ENCODE measurements at places on chromosomes 16 and 17. TPM values are rescaled to one million over a fixed set of nuclear protein-coding genes. Genes with fewer than 3 reads are reported as not detected.

- H3K36me3 ChIP-seq = no peaks in the 10 kb centered on the region
- H3K4me3 ChIP-seq = no peak overlapping the region
- DNase-seq = no peak
- H3K27me3 ChIP-seq = no peaks in the 10 kb centered on the region
- H3K4me1 ChIP-seq = no peaks in the 10 kb centered on the region
These were observed 391.0 kb upstream of the EEF2KMT start for GRCh38 chr16:5488581-5488980.

Gene YPEL2
- total RNA-seq = 16.7 TPM

Gene ATP2A3
- 15.5 TPM for total RNA-seq

Gene VWA3A
- total RNA-seq = not detected

DNA sequence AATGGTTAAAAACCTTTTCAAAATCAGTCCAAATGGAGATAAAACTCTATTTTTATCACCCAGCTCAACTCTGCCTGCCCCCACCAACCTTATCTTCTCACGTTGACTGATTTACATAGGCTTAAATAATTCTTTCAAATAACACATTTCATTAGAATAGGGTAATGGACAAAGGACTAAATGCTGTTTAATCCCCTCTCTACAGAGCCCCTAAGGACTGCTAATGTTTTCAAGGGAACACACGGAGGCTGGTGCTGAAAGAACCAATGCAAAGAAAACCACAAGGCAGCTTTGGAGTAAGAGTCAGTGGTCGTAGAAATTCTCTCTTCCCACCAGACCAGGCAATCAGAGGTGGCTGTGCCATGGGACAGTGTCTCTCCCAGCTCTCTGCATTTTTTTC is 445.7 kb upstream of the MAF start:
- no peak for DNase-seq
- H3K4me1 ChIP-seq = peaks cover 6% of the 10 kb centered on the region
- H3K36me3 ChIP-seq = no peaks in the 10 kb centered on the region
- no peak overlapping the region for H3K4me3 ChIP-seq
- no peak overlapping the region for H3K27ac ChIP-seq
- no peaks in the 10 kb centered on the region for H3K27me3 ChIP-seq

- H3K36me3 ChIP-seq = no peaks in the 10 kb centered on the region
- peak; percentile 25 for DNase-seq
- H3K4me1 ChIP-seq = peaks cover 6% of the 10 kb centered on the region
- H3K27ac ChIP-seq = no peak overlapping the region
These were observed 103.0 kb downstream of the CYLD start for GRCh38 chr16:50844840-50845239.

DNA sequence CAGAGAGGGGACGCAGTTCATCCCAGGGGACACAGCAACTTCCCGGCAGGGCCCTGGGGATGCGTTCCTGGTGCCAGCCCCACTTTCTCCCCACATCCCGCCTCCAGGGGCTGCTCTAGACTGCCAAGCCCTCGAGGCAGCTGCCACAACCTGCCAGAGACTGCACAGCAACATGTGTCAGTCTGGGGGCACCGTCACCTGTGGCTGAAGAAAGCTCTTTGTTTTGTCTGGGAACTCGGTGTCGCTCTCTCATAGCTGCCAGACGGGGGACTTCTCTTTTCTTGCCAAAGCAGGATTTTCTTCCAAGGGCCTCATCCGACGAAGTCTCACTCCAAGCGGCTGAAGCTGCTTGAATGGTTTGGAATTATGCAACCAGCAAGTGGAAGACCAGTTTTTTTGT is 43.7 kb downstream of the COTL1 start:
- DNase-seq = no peak
- no peaks in the 10 kb centered on the region for H3K36me3 ChIP-seq
- no peaks in the 10 kb centered on the region for H3K27me3 ChIP-seq
- no peaks in the 10 kb centered on the region for H3K4me1 ChIP-seq
- H3K4me3 ChIP-seq = no peak overlapping the region
- H3K27ac ChIP-seq = no peak overlapping the region

Gene ATP2A1
- total RNA-seq = not detected

DNA sequence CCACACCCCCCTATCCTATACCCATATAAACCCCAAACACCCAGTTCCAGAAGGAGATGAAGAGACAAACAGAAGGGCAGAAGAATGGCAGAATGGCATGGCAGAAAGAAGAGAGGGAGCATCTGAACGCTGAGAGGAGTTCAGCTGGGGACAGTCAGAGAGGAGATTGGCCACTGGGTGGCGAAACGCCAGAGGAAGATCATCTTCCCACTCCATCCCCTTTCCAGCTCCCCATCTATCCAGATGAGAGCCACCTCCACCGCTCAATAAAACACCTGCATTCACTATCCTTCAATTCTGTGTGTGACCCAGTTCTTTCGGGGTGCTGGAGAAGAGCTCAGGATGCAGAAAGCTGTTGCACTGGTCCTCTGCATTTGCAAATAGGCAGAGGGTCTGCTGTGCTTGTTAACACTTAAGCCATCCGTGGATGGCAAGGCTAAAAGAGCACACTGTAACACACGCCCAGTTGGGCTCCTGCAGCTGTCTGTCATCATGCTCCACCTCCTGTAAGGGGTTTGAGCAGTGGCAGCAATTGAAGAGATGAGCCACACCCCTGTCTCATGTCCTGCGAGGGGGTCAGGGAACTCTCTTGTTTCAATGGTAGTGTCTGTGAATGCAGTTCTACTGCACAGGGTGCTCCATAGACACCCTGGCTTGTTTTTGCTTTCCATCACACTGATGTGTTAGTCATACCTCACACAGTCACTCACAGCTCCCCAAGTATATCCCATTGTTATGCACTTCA is 1034.8 kb upstream of the RBFOX1 start:
- H3K4me1 ChIP-seq = no peaks in the 10 kb centered on the region
- H3K36me3 ChIP-seq = no peaks in the 10 kb centered on the region
- H3K27ac ChIP-seq = no peak overlapping the region
- no peak for DNase-seq
- H3K4me3 ChIP-seq = no peak overlapping the region

Gene PIMREG
- 0.74 TPM for total RNA-seq

Gene MED9
- total RNA-seq = 18.9 TPM

Gene FOXC2
- total RNA-seq = 2.7 TPM

Gene ZDHHC1
- 22.3 TPM for total RNA-seq

- DNase-seq = no peak
- H3K27ac ChIP-seq = peak overlapping the region; percentile 50
- H3K4me1 ChIP-seq = peaks cover 47% of the 10 kb centered on the region
- H3K27me3 ChIP-seq = no peaks in the 10 kb centered on the region
- no peak overlapping the region for H3K4me3 ChIP-seq
These were observed 44.5 kb downstream of the ZNRF1 start for GRCh38 chr16:75043175-75043895.

DNA sequence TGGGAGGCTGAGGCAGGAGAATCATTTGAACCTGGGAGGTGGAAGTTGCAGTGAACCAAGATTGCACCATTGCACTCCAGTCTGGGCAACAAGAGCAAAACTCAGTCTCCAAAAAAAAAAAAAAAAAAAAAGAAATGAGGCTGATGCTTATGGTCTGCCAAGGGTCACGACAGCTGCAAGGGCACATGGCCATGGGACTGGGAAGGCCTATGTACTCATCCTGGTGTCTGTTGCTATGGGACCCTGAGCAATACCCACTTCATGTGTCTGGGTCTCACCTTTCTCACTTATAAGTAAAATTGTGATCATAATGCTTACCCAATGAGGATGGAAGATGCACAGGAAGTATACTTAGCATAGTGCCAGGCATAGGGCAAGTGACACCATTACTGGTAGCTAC is 16.6 kb downstream of the MIEF2 start:
- no peaks in the 10 kb centered on the region for H3K27me3 ChIP-seq
- H3K36me3 ChIP-seq = peaks cover 73% of the 10 kb centered on the region
- no peak overlapping the region for H3K27ac ChIP-seq
- no peak for DNase-seq
- H3K4me3 ChIP-seq = no peak overlapping the region
- H3K4me1 ChIP-seq = no peaks in the 10 kb centered on the region

Gene GRB7
- total RNA-seq = 23.6 TPM

DNA sequence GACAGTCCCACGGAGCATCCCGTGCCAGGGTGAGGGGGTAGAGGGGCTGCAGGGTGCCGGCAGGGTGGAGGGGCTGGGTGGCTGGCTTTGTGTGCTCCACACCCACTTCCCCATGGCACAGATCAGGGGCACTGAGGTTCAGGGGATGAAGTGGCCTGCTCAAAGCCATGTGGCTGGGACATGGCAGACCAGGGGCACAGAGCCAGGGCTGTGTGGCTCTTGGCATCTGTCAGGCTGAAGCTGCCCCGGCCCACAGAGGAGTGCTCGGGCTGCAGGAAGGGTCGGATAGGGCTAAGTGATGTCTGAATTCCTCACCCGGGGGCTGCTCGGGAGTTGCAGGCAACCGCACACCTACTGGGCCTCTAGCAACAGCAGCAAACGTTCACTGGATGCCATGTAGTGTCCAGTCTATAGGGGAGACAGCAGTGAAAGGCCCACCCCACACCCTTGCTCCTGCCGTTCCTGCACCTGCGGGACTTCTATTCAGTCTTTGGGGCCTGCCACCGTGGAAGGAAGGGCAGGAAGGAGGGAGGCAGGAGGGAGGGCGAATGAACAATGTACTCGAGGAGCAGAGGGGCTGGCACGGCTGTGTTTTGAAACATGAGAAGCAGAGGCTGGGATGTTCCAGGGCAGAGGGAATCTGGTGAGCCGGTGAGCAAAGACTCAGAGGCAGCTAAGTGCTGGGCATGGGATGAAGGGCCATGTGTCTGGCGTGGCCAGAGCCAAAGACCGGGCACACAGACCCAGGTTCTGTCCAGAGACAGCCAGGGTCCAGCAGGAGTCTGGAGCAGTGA is 15.1 kb downstream of the SLC5A10 start:
- no peaks in the 10 kb centered on the region for H3K27me3 ChIP-seq
- no peak for DNase-seq
- H3K27ac ChIP-seq = no peak overlapping the region
- H3K36me3 ChIP-seq = peaks cover 15% of the 10 kb centered on the region

GRCh38 chr17:14459955-14460354 is 159.1 kb downstream of the HS3ST3B1 start:
- no peaks in the 10 kb centered on the region for H3K27me3 ChIP-seq
- H3K36me3 ChIP-seq = no peaks in the 10 kb centered on the region
- DNase-seq = no peak
- peaks cover 7% of the 10 kb centered on the region for H3K4me1 ChIP-seq
- H3K27ac ChIP-seq = no peak overlapping the region

DNA sequence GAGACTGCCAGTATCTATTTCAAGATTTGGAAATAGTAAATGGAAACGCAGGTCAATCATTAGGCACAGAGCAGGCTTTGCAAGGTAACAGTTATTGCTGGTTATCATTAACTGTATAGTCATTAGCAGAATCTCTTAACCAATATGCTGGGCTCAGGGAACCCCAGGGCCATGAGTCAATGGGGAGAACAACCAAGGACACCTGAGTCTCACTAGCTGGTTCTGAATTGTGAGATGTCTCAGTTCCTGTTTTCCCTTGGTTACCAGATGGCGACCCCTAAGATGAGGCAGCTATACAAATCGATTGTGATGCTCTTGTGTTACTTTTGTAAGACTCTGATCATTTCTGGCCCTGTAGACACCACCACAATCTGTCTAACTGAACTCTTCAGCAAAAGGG is 385.3 kb downstream of the HAPSTR1 start:
- no peaks in the 10 kb centered on the region for H3K4me1 ChIP-seq
- no peak for DNase-seq
- no peaks in the 10 kb centered on the region for H3K27me3 ChIP-seq
- H3K27ac ChIP-seq = no peak overlapping the region

- H3K27me3 ChIP-seq = no peaks in the 10 kb centered on the region
- no peak overlapping the region for H3K27ac ChIP-seq
- no peaks in the 10 kb centered on the region for H3K4me1 ChIP-seq
- no peak for DNase-seq
- H3K36me3 ChIP-seq = peaks cover 18% of the 10 kb centered on the region
These were observed 22.9 kb downstream of the MARVELD3 start for GRCh38 chr16:71648921-71649320.

Gene PRSS33
- total RNA-seq = not detected
